Tibial artery (tissue), 4 donors: ENCODE measurements at places on chromosomes 7 and 10.

GRCh38 chr10:72875250-72876055 is 18.1 kb upstream of the OIT3 start:
- H3K27me3 ChIP-seq = no peaks in the 10 kb centered on the region
- no peaks in the 10 kb centered on the region for H3K36me3 ChIP-seq
- DNase-seq = no peak
- no peak overlapping the region for H3K4me3 ChIP-seq

- no peaks in the 10 kb centered on the region for H3K4me1 ChIP-seq
- no peaks in the 10 kb centered on the region for H3K36me3 ChIP-seq
These were observed 20.5 kb downstream of the GRID1 start for GRCh38 chr10:86345859-86346798.

DNA sequence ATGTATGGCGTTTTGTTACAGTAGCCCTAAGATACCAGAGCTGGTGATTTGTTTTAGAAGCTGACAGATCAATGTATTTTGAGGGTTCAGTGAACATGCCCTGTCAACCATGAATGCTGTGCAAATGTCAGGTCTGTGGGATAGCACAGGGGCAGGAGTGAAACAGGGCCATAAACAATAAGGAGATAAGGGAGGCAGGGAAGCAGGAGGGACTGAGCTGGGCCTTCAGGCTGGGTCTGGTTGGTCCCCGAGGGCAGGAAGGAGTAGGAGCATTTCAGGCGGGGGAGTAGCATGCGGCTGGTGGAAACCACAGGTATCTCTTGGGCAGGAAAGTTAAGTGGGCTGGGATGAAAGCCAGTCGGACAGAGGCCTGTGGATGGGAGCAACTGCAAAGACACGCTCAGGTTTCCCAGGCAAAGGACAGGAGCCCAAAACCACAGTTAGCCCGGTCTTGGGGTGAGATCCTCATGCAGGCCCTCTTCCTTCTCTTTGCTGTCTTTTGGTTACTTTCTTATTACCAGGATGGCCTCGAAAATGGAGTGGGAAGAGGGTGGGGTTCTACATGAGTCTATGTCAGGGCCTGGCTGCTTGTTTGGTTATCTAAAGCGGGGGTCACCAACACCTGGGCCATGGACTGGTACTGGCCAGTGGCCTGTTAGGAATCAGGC is 69.5 kb upstream of the SEPHS1 start:
- no peak for DNase-seq
- H3K4me3 ChIP-seq = no peak overlapping the region
- no peaks in the 10 kb centered on the region for H3K36me3 ChIP-seq
- H3K27ac ChIP-seq = no peak overlapping the region
- no peaks in the 10 kb centered on the region for H3K27me3 ChIP-seq

DNA sequence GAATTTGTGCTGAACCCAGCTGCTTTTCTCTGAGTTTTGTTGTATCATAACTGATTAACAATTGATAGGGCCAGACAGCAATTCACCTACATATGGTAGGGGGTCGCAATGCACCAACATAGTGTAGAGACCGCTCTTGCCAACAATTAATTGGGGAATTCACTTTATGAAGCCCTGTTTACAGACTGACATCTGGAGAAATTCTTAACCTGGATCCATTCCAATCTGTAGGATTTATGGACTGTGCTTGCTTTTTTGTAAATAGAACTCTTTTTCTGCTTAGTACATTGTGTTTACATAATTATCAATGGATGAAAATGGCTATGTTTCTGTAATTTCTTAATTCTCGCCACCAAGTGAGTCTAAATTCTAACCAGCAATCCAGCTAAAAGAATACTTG is 311.7 kb upstream of the BMPER start:
- DNase-seq = no peak
- no peaks in the 10 kb centered on the region for H3K27me3 ChIP-seq
- no peak overlapping the region for H3K4me3 ChIP-seq

DNA sequence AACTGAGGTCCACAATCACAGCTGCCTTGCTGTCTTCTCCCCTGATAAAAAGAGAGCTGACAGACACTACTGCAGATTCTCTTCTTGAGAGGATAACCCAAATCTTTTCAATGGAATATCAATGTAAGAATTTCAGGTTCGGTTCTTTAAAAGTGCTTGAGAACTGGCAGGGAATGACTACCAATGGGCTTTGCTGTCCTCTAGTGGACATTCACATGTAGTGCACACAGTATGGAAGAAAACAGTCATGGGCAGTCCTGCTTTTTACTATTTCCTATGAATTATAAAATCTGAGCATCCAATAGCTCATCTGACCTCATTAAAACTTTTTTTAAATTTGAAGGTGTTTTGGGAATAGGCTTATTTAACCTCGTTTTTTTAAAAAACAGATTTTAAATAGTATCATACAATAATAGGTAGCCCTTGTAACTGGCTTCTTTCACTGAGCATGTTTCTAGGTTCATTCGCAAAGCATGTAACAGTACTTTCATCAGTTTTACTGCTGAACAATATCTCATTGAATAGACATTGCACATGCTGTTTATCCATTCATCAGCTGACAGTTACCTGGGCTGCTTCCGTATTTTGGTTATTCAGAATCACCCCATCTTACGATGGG is 18.3 kb downstream of the FZD9 start:
- H3K36me3 ChIP-seq = peaks cover 90% of the 10 kb centered on the region
- H3K4me3 ChIP-seq = no peak overlapping the region
- no peaks in the 10 kb centered on the region for H3K4me1 ChIP-seq
- DNase-seq = no peak

DNA sequence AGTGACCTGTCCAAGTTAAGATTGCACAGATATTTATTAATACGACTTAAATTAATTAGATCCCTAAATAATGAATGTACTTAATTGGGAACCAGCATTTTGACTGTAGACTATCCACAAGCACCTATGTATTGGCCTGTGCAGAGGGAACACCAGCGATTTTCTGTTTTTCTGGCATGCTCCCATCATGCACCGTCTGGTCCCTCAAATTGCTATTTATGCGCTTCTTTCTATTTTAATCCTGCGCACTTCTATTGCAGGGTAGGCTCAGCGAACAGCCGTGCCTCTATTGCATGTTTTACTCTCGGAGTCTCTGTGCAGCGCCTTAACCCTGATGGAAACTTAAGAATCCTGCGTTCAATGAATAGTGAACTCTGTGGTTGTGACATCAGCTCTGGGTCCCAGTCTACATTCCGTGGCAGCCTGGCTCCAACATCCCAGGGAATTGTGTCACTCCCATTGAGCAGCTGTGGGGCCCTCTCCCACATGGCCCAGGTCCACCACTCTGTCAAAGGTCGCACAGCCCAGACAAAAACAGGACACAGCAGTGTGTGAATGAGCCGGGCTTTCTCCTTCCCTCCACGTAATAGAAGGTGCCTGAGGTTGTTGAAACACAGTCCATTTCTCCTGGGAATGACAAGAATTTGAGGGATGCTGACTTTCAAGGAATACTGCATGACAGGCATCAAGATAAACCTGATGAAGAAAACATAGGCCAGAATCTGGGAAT is 239.7 kb upstream of the KLF6 start:
- H3K4me1 ChIP-seq = no peaks in the 10 kb centered on the region
- H3K4me3 ChIP-seq = no peak overlapping the region
- H3K27me3 ChIP-seq = no peaks in the 10 kb centered on the region
- no peaks in the 10 kb centered on the region for H3K36me3 ChIP-seq
- DNase-seq = no peak

DNA sequence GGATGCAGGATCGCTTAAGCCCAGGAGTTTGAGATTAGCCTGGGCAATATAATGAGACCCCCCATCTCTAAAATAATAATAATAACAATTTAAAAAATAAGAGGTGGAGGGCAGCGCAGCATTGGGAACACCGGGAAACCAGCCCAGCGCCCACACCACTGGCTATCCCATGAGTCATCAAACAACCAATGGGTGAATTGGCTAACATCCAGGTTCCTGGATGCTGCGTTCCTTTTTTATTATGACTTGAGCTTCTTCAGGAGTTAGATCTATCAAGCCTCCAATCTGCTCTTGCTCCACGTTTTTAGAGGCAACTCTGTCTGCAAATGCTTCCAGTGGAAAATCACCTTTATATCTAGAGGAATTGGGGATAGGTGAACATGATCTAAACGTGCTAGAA is 10.0 kb upstream of the LRRC4 start:
- no peak for DNase-seq
- H3K27me3 ChIP-seq = no peaks in the 10 kb centered on the region
- H3K4me1 ChIP-seq = no peaks in the 10 kb centered on the region
- no peak overlapping the region for H3K27ac ChIP-seq
- H3K36me3 ChIP-seq = no peaks in the 10 kb centered on the region

DNA sequence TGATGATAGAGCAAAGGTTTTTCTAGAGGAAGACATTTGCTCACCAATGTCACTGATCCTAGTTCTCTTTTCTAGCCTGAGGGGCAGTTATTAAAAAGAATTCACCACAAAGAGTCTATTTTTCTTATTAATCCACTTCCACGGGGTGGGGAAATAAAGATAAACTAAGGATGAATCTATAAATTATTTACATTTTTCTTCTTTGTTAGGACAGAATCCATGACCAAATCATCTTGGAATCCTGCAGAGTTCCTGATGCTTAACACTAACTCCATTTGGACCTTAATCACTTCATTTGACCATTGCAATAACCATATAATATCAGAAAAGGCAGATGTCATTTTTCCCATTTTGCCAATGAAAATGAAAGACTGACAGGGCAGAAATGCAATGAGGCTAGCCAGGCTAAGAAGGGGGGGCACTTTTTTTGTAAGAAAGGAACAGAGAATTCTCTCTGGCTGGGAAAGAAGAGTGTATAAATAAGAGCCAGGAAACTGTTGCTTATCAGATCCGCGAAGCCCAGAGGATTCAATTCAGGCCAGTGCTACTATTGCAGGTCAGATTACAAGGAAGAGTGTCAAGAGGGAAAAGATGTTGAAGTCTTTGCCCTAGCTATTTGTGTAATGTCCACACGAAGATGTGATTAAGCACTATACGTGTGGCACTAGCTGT is 433.2 kb downstream of the TNS3 start:
- no peaks in the 10 kb centered on the region for H3K4me1 ChIP-seq
- no peaks in the 10 kb centered on the region for H3K36me3 ChIP-seq
- DNase-seq = no peak
- H3K27me3 ChIP-seq = no peaks in the 10 kb centered on the region

DNA sequence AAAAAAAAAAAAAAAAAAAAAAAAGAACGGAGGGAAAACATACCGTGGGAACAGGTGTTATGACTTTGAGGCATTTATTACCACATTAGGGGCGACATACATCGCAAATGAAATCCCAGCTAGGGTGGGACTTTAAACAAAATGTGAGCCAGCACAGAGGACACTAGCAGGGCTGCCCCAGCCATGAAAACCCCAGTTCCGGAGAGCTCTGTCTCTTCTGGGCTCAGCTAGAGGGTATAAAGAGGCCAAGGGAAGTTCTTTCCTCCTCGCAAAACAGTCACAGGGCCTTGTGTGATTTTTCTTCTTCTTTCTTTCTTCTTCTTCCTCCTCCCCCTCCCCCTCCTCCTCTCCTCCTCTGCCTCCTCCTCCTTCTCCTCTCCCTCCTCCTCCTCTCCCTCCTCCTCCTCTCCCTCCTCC is 59.9 kb upstream of the ECHDC3 start:
- H3K27ac ChIP-seq = no peak overlapping the region
- H3K4me1 ChIP-seq = peaks cover 19% of the 10 kb centered on the region
- no peaks in the 10 kb centered on the region for H3K27me3 ChIP-seq
- H3K4me3 ChIP-seq = no peak overlapping the region

DNA sequence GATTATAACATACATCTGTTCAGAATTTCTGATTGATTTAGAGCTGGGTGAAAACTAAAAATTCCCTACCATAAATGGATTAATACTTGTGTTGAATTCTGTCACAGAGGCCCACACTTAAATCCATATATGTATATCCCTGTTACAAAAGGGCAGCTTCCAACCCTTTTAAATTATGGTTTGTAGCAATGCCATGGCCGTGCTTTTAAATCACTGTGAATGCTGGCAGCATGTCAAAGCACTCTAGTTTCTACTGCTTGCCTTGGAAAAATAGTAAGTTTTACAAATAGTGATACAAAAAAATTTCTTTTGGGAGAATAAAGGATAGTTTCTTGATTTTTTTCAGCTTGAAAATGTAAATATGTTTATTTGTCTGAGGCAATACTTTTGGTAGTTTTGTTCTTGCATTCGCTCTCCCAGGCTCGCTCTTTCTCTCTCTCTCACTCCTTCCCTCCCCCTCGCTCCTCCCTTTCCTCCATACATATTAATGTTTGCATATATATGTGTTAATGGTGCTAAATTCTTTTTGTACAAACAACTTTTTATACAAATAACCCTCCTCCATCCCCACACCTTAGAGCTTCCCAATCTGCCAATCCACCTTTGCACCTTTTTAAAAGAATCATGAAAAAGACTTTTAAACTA is 29.8 kb downstream of the TES start:
- H3K4me3 ChIP-seq = no peak overlapping the region
- H3K4me1 ChIP-seq = peaks cover 38% of the 10 kb centered on the region
- DNase-seq = no peak
- H3K27ac ChIP-seq = peak overlapping the region; percentile 75

DNA sequence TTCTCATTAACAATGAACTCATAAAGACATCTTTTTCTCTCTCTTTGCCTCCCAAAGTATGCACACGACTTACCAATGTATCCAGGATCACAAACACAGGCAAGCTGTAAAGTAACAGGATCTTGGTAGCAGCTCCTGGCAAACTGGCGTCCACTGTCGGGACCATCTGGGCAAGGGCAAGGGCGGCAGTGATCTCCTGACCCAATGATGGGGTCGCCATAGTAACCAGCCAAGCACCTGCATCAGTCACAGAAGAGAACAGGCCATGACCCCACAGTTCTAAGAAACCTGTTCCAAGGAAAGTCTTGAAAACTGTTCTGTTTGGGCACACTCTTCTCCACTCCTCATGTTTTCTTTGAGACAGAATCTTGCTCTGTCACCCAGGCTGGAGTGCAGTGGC is 47.6 kb downstream of the LAMB1 start:
- peaks cover 51% of the 10 kb centered on the region for H3K36me3 ChIP-seq
- no peaks in the 10 kb centered on the region for H3K27me3 ChIP-seq
- no peak overlapping the region for H3K27ac ChIP-seq

DNA sequence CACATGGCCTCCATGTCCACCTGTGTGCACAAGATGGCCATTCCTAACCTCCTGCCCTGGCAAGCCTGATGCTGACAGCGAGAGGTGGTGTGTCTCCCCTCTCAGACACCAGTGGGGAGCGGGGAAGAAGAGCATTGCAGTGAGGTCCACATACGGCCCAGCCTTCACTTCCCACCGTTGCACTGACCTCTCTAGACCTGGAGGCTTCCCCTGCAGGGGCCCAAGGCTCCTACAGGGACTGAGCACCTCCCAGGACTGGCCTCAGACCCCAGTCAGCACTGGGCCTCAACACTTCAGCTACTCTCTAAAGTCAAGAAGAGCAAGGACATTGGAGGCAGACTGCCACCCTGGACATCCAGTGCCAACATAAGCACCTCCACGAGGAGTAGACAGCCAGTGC is 15.9 kb downstream of the STK32C start:
- H3K27me3 ChIP-seq = no peaks in the 10 kb centered on the region
- no peaks in the 10 kb centered on the region for H3K4me1 ChIP-seq
- no peak overlapping the region for H3K4me3 ChIP-seq
- no peak for DNase-seq

- no peaks in the 10 kb centered on the region for H3K4me1 ChIP-seq
- H3K4me3 ChIP-seq = no peak overlapping the region
- no peaks in the 10 kb centered on the region for H3K36me3 ChIP-seq
- H3K27ac ChIP-seq = no peak overlapping the region
- no peaks in the 10 kb centered on the region for H3K27me3 ChIP-seq
- DNase-seq = no peak
These were observed 189.0 kb downstream of the ANKRD30A start for GRCh38 chr10:37314350-37314749.

- no peak for DNase-seq
- H3K36me3 ChIP-seq = no peaks in the 10 kb centered on the region
These were observed 70.1 kb upstream of the VWC2 start for GRCh38 chr7:49703337-49703736.
